ENCODE measurements at places on chromosomes 5 and 9.

DNA sequence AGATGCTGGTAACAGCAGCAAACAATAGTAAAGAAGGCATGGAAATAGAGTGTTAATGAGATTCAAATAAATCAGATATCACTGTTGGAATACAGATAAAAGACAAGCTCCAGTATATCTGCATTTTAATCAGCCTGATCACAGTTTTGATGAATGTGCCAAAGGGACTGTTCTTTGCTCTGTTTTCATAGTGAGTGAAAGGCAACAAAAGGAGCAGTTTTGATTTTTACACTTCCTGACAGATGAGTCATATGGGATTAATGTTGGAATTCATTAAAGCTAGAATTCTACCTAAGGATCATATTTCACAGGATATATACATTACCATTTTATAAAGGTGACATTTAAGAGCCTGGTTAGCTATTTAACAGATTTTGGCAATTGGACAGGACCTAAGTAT is 743.3 kb upstream of the PTPRD start:
- no peak for DNase-seq

DNA sequence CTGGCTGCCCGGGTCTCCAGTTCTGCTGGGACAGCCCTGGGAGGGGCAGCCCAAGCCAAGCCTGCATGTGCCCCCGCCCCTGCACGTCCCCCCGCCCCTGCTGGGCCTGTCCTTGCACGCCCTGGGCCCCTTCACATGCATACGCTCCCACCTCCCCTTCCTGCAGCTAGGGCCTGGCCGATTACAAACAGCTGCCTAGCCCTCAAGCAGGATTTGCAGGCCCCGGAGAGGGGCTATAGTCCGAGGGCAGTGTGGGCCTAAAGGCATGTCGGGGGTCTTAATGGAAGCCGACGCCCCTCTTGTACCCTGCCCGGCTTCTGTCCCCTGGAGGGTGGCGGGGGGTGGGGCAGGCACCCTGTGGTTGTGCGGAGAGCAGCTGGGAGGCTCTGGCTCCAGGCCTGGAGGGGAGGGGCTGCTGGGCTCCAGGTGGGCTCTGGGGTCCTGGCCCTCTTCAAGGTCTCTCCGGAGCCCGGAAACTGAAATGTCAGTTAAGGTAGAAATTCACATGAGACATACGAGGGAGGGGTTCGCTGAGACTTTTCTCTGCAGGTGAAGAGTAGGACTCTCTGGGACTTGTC is 16.9 kb downstream of the COL5A1 start:
- DNase-seq: no peak

- DNase-seq: peak; percentile 61
Observed at GRCh38 chr5:95664204-95664786, 17.7 kb downstream of the RFESD start.

DNA sequence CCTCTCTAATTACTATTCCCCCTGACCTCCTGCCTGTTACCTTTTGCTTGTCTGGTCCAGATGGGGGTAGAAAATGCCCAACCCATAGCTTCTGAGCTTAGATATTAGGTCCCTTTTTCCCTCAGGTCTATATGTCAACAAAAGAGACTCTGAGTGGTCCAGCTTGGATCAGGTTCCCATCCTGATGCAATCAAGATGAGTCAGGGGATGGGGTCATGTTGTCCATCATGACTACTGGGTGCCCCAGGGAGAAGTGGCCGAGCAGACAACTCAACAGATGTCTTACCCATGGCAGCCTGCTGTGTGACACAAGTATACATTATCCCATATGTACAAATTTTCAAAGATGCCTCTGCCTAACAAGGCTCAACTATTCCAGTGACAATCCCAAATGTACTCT is 9.1 kb upstream of the ANKH start:
- no peak for DNase-seq

- no peak for DNase-seq
Observed at GRCh38 chr5:179792612-179793467, 946 bp upstream of the LTC4S start.

Measured in RPMI8226 (cell line).